NCI-H748 treated with DMSO at 0.1 percent for 48 hours (cell line): ENCODE measurements at places on chromosomes 2 and 18.
A peak's percentile ranks its signal among the peaks of the same experiment; 100 is the strongest.

GRCh38 chr2:202763916-202764315, 107.7 kb downstream of the ICA1L start:
- no peak for DNase-seq

DNA sequence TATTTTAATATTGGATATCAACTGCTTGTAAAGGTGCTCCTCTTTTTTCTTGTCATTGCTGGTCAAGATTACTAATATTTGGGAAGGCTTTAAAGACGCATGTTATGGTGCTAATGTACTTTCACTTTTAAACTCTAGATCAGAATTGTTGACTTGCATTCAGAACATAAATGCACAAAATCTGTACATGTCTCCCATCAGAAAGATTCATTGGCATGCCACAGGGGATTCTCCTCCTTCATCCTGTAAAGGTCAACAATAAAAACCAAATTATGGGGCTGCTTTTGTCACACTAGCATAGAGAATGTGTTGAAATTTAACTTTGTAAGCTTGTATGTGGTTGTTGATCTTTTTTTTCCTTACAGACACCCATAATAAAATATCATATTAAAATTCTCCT, 38.2 kb downstream of the COL3A1 start:
- DNase-seq, result no peak

GRCh38 chr18:32096946-32097345, 5.3 kb downstream of the RNF138 start:
- DNase-seq, result no peak

DNA sequence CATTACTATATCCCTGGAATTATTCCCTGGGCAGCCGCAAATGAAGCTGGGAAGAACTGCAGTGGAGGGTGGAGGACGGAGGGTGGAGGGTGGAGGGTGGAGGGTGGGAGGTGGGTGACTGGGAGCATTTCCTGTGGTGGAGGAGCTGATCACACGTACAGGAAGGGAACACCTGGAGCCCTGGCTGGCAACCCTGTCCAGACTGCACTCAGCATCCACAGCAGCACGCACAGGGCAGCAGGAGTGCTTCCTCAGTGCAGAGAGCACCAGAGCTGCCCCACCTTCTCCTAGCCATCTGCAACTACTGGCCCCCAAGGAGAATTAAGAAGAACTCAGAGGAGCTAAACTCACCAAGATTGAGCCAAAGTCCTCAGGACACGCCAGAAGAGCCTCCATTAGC, 249.9 kb downstream of the EIPR1 start:
- DNase-seq, result no peak

DNA sequence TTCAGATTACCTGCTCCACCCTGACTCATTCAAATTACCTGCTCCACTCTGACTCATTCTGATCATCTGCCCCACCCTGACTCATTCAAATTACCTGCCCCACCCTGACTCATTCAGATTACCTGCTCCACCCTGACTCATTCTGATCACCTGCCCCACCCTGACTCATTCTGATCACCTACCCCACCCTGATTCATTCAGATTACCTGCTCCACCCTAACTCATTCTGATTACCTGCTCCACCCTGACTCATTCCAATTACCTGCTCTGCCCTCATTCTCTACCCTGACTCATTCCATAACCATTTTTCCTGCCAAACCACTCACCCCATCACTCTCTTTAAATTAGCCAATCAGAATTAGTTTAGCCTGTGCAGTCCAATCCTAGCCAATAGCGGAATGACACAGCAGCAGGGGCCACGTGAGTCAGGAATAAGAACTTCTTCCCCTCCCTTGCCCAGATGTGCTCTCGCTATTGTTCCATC, 26.2 kb downstream of the CFAP53 start:
- DNase-seq, result no peak

- no peak for DNase-seq
Observed at GRCh38 chr2:189287982-189288521, 108.5 kb upstream of the COL5A2 start.

GRCh38 chr2:112187805-112188596, 49.8 kb downstream of the FBLN7 start:
- DNase-seq, result no peak

GRCh38 chr2:30776831-30777635, 30.2 kb downstream of the CAPN13 start:
- DNase-seq, result no peak

- no peak for DNase-seq
Observed at GRCh38 chr2:69888451-69888850, 5.3 kb upstream of the SNRNP27 start.

GRCh38 chr2:127347015-127347414, 40.8 kb downstream of the MAP3K2 start:
- DNase-seq, result no peak

GRCh38 chr2:241959751-241960269, 90.3 kb downstream of the RTP5 start:
- DNase-seq, result no peak

- no peak for DNase-seq
Observed at GRCh38 chr2:61713457-61713856, 140.4 kb downstream of the FAM161A start.

GRCh38 chr2:98461498-98462049, 16.9 kb downstream of the INPP4A start:
- DNase-seq, result no peak

DNA sequence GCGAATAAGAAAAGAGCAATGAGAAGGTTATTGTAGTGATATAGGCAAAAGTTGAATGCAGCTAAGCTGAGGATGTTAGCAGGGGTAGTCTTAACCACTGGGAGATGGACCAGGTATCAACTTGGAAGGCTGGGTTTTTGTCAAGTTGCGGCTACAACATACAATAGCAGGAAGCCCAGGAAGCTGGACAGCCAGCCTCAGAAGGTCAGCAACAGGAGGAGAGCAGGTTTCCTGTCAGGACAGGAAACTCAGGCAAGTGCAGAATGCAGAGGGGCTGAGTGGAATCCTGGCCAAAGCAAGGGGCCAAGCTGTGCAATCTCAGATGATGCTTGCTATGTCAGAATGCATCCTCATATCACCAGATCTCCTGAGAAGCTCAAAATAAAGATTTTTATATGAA, 530.0 kb upstream of the ID2 start:
- DNase-seq, result no peak

DNA sequence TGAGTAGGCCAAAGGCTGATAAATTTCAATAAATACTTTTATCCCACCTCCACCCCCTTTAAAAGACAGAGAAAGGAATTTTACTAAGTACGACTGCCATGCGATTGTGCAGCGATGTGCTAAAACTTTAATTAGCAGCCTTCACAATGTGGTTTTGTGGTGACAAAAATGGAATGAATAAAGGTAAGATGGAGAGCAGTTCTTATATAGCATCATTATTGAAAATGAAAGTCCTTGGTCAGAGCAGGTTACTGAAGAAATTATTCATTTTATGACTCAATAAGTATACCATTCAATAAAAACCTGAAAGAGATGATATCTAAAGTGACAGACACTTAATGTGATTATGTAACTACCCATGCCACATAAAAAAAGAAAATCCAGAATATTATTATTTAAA, 33.2 kb upstream of the MTIF2 start:
- no peak for DNase-seq

DNA sequence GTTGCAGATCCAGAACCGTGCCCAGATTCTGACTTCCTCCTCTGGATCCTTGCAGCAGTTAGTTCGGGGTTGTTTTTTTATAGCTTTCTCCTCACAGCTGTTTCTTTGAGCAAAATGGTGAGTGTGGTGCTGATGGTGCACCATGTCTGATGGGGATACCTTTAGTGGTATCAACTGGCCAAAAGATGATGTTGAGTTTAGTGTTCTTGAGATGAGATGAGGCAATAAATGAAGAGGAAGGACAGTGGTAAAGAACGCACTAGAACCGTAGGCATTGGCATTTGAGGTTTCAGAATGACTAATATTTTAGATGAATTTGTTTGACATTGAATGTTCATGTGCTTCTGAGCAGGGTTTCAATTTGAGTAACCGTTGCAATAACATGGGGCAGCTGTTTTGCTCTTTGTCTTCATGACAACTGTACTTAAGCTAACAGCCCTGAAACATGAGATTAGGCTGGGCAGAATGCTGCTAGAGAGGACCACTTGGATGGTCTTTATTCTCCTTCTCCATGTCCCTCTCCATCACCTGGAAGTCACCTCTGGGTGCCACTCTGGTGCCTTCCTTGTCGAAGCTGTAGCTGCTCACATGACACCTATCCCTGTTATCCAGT, 3.9 kb downstream of the CTLA4 start:
- DNase-seq, result no peak

GRCh38 chr18:22001912-22002487, 167.4 kb upstream of the GATA6 start:
- no peak for DNase-seq

- DNase-seq, result no peak
Observed at GRCh38 chr2:14677039-14677438, 44.5 kb downstream of the LRATD1 start.

DNA sequence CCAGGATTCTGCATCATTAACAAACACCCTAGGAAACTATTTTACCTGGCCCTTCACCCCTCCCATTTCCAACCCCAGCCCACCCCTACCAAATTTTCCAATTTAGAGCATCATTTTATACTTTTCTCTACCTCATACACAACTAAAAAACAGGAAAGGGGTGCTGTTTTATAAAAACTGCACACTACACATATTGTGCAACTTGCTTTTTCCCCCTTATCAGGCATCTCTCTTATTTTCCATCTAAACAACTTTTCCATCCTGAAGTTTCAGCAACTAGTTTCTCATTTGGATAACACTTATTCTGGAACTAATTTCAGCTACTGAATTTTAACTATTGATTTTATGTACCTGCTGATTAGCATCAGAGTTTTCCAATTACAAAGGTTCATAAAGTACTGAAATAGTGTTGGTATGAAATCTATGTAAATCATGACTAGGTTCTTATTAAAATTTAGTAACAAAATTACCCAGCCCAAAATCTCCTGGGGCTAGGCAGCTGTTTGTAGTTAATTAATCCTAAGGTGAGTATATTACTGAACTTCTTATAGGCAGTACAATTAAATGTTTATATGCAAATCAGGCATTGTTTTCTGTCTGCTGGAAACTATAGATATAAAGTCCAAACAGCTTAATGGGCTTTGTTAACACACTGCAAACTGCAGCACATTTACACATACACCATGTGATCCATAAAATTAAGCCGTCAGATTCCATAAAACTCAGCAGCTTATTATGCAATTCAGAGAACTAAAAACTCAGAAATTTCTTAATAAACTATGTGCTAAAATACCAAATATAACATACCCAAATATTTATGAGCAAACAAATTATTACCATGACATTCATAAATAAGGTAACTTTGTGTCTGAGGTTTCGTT, 7.9 kb downstream of the SF3B1 start:
- DNase-seq, result no peak

GRCh38 chr18:61333746-61334490, 688 bp downstream of the CDH20 start:
- no peak for DNase-seq

DNA sequence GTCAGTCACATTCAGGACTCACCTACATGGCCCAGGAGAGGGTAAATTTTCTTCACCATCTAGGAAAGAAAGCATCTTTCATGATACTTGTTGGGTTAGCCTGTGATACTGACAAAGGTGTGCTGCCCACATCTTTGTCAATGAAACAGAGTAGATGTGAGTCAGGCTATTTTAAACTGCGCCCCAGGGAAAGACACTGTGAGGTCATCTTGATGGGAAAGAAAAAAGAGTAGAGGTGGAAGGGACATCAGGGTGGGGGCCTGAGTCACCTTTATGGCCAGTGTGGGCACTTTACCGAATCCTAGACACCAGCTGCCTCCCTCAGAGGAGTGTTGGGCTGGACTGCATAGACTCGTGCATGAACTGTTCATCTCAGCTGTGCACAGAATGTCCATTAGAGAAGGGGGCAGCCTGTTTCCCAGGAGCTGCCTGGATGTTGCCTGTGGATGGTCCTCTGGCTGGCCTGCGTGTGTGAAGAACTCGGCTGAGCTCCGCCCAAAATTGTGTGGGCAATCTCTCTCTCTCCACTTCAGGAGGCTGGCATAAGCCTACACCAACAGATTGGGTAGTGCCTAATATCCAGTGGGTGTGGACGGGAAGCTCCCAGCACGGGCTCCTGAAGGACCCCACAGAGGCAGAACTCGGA, 278.7 kb upstream of the PXDN start:
- DNase-seq, result no peak

- DNase-seq, result no peak
Observed at GRCh38 chr18:23690505-23691068, 1.3 kb downstream of the LAMA3 start.

- no peak for DNase-seq
Observed at GRCh38 chr2:236511266-236511665, 58.4 kb upstream of the ACKR3 start.

GRCh38 chr2:45168711-45169338, 159.6 kb upstream of the SIX2 start:
- DNase-seq, result peak; percentile 16

- DNase-seq, result no peak
Observed at GRCh38 chr2:120734930-120735651, 577 bp upstream of the GLI2 start.

GRCh38 chr2:159230145-159230877, 56.2 kb downstream of the WDSUB1 start:
- DNase-seq, result no peak

DNA sequence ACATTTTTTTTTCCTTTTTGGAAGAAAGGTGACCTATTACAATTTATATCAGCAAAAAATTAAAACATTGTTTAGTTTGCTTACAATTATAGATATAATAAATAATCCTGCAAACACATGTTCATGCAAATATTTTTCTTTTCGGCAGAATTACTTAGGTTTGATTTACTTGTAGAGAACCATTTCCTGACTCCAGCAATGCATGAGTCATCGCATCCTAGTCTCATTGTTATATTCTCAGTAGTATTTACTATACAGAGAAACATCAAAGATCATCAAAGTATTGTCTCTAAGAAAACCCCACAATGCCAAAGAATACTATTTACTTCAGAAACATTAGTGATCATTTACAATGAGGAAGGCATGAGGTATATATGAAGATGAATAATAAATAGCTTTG, 40.4 kb upstream of the MTIF2 start:
- DNase-seq, result no peak

GRCh38 chr2:235394278-235394828, 99.5 kb upstream of the AGAP1 start:
- no peak for DNase-seq

GRCh38 chr2:172481507-172482262, 54.3 kb downstream of the ITGA6 start:
- no peak for DNase-seq

- no peak for DNase-seq
Observed at GRCh38 chr18:32437100-32437834, 33.4 kb downstream of the GAREM1 start.
